ENCODE measurements at places on chromosomes 12 and 14.

GRCh38 chr12:104022786-104023185 lies 27.2 kb downstream of the GLT8D2 start:
- no peak for DNase-seq

DNA sequence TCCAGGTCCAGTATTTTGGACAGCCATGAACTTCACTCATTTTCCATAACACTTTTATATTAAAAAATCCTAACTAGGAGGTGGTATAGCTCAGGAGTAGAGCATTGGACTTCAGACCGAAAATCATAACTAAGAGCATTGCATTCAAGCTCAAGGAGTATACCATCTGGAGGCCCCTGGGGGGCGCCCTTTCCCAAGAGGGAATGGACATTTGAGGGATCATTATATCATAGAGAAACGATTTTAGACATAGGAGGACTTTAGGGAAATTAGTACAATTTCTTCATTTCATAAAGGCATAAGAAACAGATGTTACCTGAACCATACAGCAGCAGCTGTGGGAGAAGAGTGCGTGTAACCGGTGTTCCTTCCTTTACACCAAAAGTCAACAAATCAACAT lies 5.2 kb upstream of the ATG14 start:
- DNase-seq = no peak

- DNase-seq = no peak
Measured at GRCh38 chr12:7160183-7160582, 29.3 kb upstream of the PEX5 start.

GRCh38 chr14:93017898-93018297 lies 94.9 kb downstream of the CHGA start:
- DNase-seq = no peak

- peak; percentile 55 for DNase-seq
Measured at GRCh38 chr14:59161561-59162175, 26.8 kb upstream of the DAAM1 start.

GRCh38 chr14:56562883-56563282 lies 16.7 kb upstream of the TMEM260 start:
- DNase-seq = no peak

DNA sequence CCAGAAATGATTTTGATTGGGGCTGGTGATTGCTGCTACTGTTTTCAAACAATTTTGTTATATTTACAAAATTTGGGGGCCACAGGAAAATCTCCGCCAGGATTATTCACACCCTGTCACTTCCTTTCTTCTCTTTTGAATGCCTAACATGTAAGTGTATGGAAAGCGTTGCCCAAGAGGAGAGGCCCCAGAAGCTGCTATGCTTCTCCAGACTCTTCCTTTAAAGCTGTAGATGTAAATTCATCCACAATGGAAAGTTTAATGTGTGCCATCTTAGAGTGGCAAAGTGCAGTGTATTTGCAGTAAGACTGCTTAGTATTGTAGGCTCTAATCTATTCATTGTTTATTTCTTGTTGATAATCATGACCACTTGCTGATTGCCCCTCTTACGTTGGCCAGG lies 136.7 kb upstream of the LRIG3 start:
- DNase-seq = no peak

GRCh38 chr12:68185598-68185997 lies 26.1 kb upstream of the IFNG start:
- no peak for DNase-seq

DNA sequence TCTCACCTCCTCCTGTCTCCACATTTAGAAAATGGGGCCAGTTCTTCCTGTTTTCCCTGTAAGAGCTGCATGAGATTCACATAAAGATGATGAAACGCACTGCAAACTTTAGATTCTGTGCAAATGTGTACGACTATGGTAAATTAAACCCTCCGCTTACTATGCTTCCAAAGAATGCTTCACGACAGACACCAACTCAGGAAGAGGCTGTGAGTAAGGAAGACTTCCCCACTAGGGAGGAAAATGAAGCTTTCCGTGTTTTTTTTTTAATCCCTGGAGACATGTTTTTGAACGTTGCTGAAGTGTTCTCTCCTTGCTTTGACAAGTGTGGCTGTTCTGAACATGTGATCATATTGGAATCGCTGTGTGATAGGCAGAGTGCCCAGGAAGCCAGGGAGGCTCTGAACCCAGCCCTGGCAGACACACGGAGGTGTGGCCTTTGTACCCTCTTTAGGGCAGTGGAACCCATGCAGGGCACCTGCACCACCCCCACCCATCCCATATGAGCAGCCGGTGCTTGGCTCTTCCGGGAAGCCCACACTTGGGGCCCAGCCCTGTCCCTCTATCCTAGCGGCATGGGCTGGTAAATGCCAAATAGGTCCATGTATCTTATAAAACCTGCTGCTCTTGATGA lies 7.5 kb upstream of the SYNE3 start:
- peak; percentile 94 for DNase-seq

DNA sequence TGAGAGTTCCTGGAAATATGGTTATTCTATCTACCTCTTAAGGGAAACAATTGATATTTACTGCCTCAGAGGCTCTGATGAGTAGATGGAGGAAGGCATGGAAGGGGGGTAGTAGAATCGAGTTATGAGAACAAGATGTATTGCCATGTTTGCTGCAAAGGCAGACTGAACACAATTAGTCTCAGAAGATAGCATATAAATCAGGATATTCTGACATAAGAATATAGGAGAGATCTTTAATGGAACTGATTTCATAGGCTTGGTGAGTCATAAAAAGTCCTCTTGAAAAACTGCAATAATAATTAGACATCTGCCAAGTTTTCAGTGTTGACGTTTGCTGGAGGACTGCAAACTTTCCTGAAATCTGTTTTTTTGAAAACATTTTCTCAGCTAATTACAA lies 636.1 kb downstream of the TMTC2 start:
- peak; percentile 26 for DNase-seq

DNA sequence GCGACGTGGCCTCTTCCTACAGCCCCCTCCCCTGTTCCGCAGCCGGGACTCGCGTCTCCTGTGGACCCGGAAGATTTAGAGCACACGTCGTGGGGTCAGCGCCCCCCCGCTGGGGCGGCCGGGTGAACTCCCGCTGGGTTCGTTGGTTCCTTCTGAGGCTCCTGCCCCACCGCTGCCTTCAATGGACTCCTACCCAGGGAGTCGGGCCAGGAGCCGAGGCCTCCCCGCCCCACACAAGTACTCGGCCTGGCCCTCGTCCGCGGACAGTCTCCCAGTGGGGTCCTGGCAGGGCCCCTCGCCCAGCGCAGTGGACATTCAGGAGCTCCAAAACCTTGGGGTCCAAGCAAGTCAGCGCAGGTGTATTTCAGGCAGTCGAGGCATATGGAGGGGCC lies 1.2 kb downstream of the MMP17 start:
- DNase-seq = no peak

- no peak for DNase-seq
Measured at GRCh38 chr12:24705216-24705615, 243.7 kb downstream of the BCAT1 start.

DNA sequence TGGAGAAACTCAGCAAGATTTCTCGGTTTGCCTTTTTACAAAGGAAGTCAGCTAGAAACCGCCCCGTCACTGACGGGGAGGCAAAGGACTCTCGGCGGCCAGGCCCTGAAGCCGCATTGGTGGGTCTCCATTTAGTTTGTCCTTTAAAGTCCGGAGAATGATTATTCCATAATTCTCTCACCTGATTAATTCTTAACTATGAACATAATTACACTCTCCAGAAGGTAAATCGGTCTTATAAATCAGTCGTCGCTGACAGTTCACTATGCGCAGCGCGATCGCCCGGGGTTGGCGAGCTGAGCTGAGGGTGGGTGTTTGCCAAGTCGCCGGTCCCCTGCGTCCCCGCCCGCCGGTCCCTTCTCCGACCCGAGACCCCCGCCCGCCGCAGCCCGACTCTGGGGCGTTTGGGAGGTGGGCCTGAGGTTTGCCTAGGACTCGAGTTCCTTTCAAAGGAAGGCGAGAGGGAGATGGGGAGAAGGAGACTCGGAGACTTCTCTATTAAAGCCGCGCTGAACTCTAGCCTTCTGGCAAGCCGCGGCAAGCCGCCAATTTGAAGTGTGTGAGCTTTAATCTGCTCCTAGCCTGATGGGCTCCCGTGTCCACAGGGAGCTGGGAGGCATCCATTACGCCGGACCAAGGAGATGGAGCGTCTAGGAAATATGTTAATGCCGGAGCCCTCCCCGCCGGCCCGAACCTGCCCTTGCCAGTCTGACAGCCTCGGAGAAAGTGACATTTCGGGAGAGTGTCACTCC lies 392.9 kb downstream of the NOVA1 start:
- no peak for DNase-seq

- DNase-seq = peak; percentile 59
Measured at GRCh38 chr14:59294662-59294992, 106.2 kb downstream of the DAAM1 start.

DNA sequence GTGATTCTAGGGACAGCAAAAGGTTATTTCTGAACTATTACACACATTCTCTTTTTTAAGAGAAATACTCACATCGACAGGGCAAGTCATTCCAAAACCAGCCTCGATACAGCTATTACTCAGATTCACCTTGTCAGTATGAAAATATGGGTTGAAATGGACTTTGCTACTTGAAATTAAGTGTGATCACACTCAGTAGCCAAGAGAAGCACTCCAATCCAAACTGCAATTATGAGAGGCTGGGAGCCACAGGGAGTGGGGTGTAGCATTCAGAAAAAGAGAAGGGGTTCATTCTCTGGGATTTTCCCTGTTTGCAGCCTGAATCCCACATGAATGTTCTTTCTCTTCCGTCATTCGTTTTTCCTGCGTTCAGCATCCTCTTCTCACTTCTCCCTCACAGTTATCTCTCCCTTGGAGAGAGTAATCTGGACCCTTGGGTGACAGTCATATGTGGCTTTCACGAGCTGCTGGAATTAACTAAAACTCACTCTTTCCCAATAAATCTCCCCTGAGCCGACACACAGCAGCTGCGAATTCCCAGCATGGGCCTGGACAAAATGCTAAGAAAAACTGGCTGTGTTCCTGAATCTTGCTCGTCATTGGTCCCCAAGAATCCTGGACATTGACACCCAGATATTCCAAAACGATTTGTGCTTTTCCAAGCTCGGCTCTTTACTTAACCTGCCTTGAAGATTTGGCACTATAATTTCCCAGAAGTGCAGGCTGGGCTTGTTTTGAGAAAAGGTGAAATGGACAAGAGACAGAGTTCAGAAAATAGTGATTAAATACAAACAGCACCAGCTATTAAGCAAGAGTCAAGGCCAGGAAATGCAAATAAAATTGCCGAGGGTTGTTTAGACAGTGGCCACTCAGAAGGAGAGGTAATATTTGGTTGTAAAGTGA lies 199.5 kb upstream of the PLEKHG7 start:
- no peak for DNase-seq

- no peak for DNase-seq
Measured at GRCh38 chr12:131990066-131990979, 40.6 kb downstream of the EP400 start.
